Muscle of leg (tissue), 16 donors: ENCODE measurements at places on chromosomes 3 and 15. TPM values are rescaled to one million over a fixed set of nuclear protein-coding genes. Genes with fewer than 3 reads are reported as not detected.

Gene HDC
- 0.62 TPM for total RNA-seq

Gene ANKRD28
- 32.1 TPM for total RNA-seq

Gene CCK
- total RNA-seq: 10.3 TPM

Gene CCDC39
- not detected for total RNA-seq

Gene STAC
- total RNA-seq: 36.5 TPM

Gene TLR9
- 0.09 TPM for total RNA-seq
